ENCODE measurements at places on chromosomes 1 and 21.

- DNase-seq: no peak
Measured at GRCh38 chr1:67124455-67124854, 10.3 kb downstream of the C1orf141 start.

GRCh38 chr1:66176832-66177231 is 357.1 kb upstream of the SGIP1 start:
- no peak for DNase-seq

GRCh38 chr1:42788021-42788420 is 3.2 kb downstream of the TMEM269 start:
- DNase-seq: no peak

DNA sequence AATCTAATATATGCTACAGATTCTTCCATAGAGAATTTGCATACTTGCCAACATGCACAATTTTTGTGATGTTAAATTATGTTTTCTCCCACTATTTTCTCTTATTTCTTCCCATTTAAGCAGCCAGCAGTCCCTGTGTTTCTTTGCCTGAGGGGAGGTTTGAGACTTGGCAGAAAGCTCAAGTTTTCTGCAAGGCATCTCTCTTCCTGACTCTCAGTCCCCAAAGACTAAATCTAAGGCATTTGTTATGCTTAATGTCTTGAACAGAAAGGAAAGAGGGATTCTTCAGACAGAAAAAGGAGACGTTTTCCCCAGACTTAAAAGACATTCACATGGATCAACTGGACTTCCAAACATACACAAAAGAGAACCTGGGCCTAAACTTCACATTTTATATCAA is 354.4 kb downstream of the RYR2 start:
- no peak for DNase-seq

- no peak for DNase-seq
Measured at GRCh38 chr1:169630006-169630405, at the start of gene SELP. TSS of gene SELP (minus strand) at chr1:169630124. CDS start at chr1:169630074, 50 bp downstream.

GRCh38 chr1:215539803-215540570 is 27.1 kb upstream of the KCTD3 start:
- no peak for DNase-seq

DNA sequence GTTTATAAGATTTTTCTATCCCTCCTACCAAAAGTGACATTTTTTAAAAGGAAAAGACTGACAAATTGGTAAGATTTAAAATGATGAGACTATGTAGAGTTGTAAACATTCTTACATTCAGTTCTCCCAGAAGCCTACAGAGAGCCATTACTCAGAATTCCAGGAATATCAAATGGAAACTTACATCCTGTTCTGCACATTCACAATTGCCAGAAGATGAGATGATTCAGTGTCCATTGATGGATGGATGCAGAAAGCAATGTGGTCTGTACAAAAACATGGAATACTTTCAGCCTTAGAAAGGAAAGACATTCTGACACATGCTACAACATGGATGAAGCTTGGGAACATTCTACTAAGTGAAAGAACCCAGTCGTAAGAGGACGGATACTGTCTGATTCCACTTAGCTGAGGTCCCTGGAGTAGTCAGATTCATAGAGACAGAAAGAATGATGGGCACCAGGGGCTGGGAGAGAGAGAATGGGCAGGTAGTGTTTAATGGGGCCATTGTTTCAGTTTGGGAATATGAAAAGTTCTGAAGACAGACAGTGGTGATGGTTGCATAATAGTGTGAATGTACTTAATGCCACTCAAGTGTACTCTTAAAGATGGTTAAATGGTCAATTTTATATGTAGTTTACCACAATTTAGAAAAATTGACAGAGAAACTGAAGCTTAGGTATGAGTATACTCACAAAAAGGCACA is 16.6 kb downstream of the MX1 start:
- DNase-seq: no peak

DNA sequence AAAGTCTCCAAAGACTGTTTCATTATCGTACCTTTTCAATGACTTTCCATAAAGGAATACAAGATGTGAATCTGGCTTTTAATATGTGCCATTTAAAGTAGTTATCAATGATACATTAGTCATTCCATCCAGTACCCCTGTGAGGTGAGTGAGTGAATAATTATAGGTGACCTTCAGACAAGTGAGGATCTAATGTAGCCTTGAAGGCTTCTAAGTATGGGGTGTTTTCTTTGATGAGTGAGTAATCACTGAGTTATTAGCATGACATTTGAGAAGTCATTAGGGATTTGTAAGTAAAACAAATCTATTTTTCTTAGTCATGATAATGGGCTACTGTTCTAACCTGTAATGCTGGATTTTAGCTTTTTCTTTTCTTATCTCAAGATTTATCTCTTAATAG is 831.4 kb downstream of the ADGRL2 start:
- DNase-seq: no peak

GRCh38 chr1:68093737-68094136 is 43.3 kb upstream of the DIRAS3 start:
- no peak for DNase-seq

DNA sequence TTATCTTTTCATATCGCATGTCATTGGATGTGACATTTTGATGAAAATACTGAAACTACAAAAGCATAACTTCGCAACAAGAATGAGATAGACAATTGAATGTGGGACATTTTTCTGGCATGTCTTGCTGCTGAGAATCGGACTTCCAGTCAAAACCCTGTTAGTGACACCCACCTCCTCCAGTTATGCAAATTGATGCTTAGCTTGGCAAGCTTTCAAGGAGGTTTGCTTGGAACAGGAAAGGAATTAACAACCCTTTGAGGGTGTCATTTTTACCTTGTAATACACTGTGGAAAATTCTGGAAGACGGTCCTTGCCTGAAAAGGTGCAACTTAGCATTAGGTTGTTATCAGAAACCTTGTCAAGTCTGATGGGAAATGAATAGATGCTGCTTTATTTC is 38.8 kb upstream of the FAM3B start:
- no peak for DNase-seq

- DNase-seq: no peak
Measured at GRCh38 chr1:226314055-226314454, 5.1 kb upstream of the LIN9 start.

GRCh38 chr1:214136324-214136919 is 144.5 kb upstream of the SMYD2 start:
- DNase-seq: no peak

- DNase-seq: no peak
Measured at GRCh38 chr1:8435569-8436071, 117.7 kb downstream of the SLC45A1 start.

DNA sequence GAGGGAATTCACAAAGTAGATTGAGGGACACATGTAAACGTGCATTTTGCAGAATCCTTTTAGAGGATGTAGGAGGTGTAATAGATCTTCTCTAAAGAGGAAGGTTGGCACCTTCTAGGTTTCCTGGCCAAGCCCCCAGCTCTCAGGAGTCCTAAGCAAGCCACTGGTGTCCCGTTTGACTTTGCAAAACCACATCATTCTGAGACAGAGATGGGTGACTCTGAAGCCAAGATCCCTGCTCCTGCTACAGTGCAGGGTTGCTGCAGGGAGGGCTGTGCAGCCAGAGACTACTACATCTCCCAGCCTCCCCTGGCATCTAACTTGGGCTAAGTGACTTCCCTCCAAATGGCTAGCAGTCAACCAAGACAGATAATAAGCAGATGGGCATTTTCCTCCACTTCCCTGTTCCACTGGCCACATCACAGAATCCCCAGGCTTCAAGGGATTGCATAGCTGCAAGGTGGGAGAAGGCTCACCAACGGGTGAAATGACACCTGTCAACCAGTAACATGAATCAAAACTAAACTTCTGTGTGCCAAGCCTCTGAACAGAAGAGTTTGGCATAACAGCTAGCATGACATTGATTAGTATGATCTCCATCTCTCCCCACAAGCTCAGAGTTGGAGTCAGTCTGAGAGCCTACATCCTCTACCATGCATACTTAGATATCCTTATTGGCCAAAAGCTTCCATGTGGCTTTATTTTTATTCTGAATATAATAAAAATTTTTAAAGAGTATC is 129.6 kb upstream of the COA6 start:
- DNase-seq: no peak

- no peak for DNase-seq
Measured at GRCh38 chr1:1215080-1215676, 1.2 kb upstream of the TNFRSF4 start.

- no peak for DNase-seq
Measured at GRCh38 chr1:200354243-200354642, 55.6 kb downstream of the ZNF281 start.

DNA sequence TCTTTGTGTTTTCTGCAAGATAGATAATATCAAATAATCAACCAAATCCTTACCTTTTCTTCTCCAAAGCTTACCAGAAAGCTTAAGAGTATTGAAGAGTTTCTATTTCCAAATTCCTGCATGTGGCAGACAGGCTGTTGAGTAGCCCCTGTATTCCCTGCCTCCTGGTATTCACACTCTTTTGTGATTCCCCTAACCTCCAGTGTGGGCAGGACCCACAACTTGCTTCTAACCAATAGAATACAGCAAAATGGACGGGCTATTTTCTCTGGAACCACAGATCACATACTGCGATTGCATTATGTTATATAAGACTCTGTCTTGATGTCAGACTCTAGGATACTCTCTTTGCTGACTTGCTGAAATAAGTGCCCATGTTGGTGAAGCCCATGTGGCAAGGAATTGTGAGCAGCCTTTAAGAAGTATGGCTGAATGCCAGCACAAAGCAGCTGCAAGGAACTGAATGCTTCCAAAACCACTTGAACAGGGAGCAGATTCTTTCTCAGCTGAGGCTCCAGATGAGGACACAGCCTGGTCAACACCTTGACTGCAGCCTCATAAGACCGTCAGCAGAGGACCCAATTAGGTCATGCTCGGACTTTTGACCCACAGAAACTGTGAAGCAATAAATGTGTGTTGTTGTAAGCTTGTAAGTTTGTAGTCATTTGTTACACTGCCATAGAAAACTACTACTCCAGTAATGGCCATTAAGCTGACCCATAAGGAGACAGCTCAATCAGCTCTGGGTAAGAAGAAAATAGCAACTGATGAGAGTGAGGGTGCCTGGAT is 47.9 kb upstream of the PLXNA2 start:
- no peak for DNase-seq

DNA sequence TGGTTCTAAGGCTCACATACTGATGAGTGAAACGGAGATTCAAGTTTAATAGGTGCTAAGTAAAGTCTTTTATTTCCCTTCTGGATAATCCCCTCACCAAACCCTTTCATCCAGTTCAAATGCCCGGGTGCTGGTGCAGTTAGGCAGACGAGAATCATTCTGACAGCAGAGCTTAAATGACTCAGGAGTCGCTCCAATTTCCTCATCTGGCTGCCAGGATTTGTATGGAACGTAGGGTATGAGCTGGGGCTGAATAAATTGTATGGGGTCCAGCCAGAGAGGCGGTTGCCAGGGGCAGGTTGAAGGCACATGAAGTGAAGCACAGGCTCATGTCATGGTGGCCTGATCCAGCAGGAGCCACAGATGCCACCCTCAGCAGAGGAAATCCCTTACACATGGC is 76.0 kb downstream of the PAPPA2 start:
- DNase-seq: no peak

GRCh38 chr1:157035121-157035520 is 10.4 kb downstream of the ARHGEF11 start:
- no peak for DNase-seq

- DNase-seq: no peak
Measured at GRCh38 chr1:54404939-54405897, 976 bp downstream of the SSBP3 start.

DNA sequence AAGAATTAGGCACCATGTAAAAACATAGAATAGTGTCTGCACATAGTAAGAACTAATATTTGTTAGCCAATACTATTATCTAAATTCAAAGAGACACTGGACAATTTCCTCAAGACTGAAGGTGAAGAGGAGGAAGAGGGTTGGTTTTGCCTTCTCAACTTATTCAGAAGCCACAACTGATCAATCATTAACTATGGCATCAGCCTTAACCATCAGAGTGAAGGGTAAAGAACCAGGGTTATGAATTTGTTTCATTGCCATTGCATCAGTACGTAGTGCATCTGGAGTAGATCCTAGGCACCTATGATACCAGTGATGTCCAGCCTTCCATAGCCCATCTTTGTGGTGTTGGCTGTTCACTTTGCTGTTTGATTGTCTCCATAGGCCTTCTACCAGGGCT is 421.7 kb upstream of the DEPDC1 start:
- DNase-seq: no peak

DNA sequence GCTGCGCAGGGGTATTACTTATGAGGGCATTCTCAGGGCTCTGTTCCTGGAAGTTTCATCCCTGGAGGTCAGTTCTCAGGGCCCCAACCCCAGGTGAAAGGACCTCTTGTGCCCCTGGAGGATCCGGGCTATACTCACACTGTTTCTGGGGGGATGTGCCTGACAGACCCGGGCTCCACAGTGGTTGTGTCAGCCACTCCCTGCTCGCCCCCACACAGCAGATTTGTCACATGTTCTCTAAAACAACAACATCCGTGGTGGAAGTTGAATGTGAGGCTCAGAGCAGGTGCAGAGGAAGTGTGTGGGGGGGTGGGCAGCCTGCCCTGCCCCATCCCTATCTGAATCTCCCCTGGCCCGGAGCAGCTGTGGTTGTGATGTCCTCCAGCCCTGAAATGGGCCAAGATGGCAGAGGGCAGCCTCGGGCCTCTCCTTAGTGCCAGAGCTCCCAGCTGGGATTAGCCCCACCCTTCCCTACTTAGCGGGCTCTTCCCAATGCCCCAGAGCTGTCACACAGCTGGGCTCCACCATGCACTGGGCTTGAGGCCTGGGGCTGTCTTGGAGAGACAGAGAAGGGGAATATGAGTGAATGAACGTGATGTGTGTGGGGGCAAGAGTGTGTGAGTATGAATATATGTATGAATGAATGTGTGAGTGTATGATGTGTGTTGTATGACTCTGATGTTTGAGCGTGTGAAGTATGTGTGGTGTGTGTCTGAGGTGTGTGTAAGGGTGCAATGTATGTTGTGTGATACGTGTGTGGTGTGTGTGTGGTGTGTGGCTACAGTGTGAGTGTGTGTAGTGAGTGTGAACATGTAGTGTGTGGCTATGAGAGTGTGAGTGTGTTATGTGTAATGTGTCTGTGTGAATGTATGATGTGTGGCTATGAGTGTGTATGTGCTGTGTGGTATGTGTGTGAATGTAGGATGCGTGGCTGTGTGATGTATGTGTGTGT is 1.5 kb upstream of the FCMR start:
- DNase-seq: peak; percentile 64

- DNase-seq: no peak
Measured at GRCh38 chr1:35499652-35500176, 57.5 kb downstream of the KIAA0319L start.

- no peak for DNase-seq
Measured at GRCh38 chr1:174204697-174205308, 45.5 kb downstream of the RABGAP1L start.

- no peak for DNase-seq
Measured at GRCh38 chr21:15976807-15977206, 247.0 kb downstream of the USP25 start.

- DNase-seq: peak; percentile 74
Measured at GRCh38 chr1:12052008-12052573, 11.0 kb upstream of the TNFRSF8 start.

- DNase-seq: no peak
Measured at GRCh38 chr1:232622981-232623380, 7.0 kb downstream of the SIPA1L2 start.

DNA sequence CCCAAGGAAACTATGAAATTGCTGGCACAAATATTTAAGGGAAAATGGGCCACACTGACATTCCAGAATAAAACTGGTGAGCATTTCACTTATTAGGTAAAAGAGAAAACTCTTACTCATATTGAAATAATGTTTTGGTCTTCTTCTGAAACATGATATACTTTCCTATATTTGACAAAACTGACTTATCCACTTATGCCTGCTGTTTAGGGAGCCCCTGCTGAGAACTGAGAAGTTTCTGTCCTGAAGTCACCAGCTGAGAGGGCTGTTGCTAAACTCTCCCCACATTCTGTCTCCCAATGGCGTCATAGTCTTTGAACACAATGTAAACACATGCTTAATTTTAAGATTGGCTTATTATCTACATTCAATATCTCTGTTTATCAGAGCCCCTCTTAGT is 46.8 kb upstream of the ZC3H11B start:
- DNase-seq: no peak

Measured in NK-92 treated with Interleukin-12 subunit alpha and Interleukin-12 subunit beta, amount 100 ng/mL, for 24 hours (cell line).